Renal pelvis (tissue), 12 donors: ENCODE measurements at places on chromosomes 3 and 15. TPM values are rescaled to one million over a fixed set of nuclear protein-coding genes. Genes with fewer than 3 reads are reported as not detected.
A peak's percentile ranks its signal among the peaks of the same experiment; 100 is the strongest.

GRCh38 chr15:40474581-40474980, 3.8 kb downstream of the CHST14 start:
- DNase-seq = no peak

GRCh38 chr3:25823314-25823713, 33.4 kb downstream of the OXSM start:
- DNase-seq = no peak

DNA sequence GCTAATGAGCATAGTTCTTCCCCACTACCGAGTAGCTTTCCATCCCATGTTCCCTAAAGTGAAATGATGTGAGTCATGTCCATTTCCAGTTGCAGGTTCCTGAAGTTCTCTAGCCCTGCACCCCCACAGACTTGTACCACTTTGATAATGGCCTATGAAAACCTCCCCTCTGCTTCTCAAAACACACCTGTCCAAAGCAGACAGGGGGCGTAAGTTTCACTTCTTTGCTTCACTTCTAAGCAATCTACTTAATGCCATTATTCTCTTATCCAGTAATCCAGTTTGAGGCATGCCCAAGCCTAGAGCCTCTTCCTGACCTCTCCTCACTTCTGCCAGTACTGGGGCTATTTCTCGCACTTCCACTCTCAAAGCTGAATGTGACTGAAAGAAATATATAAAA, 305.1 kb downstream of the IGSF11 start:
- DNase-seq = no peak

DNA sequence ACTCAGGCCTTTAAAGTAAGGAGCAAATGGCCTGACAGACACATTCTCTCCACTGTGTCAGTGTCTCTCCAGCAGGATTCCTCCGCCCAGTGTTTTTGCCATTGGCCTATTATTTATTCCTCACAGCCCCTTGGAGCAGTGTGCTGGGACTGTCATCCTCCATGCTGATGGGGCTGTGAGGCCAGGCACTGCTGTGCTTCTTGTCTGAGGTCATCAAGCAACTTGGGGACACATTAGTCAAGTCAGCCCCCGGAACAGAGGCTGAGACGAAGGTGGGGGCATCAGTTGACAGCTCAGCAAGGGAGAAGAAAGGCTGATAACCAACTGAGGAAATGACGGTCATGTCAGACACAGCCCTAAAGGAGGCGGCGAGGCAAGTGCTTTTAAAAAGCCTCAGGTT, 67.4 kb downstream of the XXYLT1 start:
- DNase-seq = no peak

Gene FSIP1
- polyA plus RNA-seq = 1.6 TPM

Gene STRC
- 0.63 TPM for polyA plus RNA-seq

DNA sequence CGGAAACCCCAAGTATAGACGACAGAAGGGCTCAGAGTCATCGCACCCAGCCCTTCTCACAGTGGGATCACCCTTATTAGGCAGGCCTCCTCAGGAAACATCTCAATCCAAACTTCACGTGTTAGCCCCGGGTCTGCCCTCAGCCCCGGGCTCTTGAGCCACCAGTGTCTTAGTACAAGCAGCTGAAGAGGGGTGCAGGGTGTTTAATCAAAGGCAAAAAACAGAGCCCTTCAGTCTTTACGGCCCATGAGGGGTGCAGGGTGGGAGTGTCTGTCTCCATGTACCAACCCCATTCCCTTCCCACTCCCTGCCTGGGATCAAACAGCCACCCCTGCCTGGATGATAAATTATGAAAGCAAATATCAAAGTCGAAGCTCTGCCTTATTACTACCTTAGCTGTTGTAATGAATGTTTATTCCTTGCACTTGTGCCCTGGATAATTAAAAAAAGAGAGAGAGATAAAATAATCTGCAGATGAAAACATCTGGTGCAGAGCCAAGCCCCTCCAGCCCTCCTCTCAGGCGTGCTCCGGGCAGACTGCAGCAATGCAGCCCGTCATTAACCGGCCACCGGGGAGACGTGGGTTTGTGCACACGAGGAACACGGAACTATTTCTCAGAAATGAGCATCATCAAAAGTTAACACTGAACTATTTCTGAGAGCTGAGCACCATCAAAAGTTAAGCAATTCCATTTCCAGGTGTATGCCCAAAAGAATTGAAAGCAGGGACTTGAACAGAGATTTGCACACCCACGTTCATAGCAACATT, 64.5 kb downstream of the ADAMTS17 start:
- DNase-seq = no peak

Gene SCG5
- polyA plus RNA-seq = 26.1 TPM

DNA sequence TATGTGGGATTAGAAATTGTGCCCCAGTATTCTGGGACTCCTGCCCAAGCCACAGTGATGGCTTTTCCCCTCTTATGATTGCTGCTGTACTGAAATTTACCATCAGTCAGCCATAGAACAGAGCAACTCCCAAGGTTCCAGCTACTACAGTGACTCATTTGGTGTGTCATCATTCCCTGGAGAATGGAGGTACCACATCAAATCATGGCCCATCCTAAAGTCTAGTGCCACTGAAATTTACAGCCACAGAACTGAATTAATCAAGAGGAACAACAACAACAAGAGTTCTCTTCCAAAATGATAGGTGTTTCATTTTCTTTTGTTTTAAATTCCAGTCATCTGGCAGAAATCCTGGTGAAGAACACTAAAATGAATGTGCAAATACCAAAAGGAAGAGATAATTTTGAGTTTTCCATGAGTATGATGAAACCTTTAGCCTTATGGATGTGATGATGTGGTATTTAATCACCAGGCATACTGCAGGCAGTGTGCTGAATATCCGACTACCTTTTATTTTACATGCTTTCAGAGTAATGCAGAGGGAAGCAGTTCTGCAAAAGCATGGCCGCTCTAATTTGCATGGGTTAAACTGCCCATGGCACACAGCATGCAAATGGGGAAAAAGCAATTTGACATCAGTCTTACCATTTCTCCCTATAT, 75.6 kb upstream of the SLC2A2 start:
- DNase-seq = no peak

Gene PATL2
- 1.3 TPM for polyA plus RNA-seq

DNA sequence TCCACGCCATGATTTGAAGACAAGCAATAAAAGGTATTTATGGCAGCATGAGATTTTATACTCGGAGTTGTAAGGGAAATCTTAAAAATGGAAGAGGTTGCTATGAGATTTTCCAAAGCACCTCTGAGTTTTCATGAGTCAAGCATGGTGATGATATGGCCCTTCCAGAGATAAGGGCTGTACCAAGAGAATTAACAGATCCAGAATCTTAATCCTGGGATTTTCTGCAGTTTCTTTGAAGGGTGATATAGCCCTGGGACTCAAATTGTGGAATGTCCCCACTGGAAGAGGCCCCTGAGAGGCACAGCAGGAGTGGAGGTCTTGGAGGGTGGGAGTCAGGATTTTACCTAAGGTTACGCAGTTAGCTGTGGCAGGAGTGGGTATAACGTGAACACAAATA, 243.3 kb downstream of the ZNF621 start:
- DNase-seq = no peak

Gene MBD4
- polyA plus RNA-seq = 41.8 TPM

DNA sequence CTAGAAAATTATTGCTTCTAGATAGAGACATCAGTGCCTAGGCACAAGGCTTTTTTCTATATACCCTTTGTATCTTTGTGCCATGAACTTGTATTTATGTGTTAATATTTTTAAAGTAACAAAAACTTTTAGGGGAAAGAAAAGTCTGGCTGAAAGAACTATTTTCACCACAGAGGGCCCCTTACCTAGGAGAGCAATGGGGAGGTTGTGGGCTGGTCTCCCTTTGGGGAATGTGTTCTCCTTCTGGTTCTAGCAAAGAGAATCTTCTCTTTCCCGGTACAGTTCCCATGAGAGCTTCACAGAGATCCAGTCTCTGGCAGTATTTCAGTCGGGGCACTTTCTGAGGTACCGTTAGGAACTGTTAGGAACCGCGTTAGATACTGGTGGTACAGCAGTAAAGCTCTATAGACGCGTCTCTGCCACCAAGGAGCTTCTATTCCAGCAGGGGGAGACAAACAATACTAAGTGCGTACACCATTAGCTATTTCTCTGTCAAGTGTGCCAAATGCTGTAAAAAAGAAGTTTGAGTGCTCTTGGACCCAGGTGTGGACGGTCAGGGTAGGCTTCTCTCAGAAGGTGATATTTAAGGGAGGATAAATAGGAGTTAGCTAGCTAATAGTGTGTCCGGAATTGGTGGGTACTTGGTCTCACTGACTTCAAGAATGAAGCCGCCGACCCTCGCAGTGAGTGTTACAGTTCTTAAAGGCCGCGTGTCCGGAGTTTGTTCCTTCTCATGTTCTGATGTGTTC, 4.6 kb upstream of the EPB42 start:
- peak; percentile 55 for DNase-seq

GRCh38 chr3:116425126-116425525, 20.2 kb downstream of the LSAMP start:
- DNase-seq = no peak

GRCh38 chr3:151362751-151363174, 21.8 kb downstream of the P2RY12 start:
- no peak for DNase-seq

Gene TTC23
- 27.8 TPM for polyA plus RNA-seq

Gene CLRN1
- polyA plus RNA-seq = not detected

Gene SLC22A13
- polyA plus RNA-seq = 6.1 TPM

GRCh38 chr3:140013220-140013619, 78.2 kb downstream of the CLSTN2 start:
- no peak for DNase-seq

DNA sequence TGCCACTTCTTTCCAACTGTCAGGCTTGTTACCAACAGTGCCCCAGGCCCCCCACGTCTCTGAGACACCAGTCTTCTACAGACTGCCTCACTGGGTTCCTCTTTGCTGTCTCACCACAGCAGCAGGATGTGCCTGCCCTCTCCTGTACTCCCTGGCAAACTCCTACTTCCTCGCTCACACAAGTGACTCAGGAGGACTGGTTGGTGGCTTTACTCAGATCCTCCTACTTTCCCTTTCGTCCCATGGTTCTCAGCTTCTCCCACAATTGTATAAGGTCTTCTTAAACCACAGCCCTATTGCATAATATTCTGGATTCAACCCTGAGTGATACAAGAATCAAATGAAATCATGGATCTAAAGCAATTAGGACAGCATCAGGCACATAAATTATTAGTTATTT, 246.6 kb upstream of the PROK2 start:
- DNase-seq = no peak

Gene P2RY1
- 3.0 TPM for polyA plus RNA-seq

GRCh38 chr3:136291302-136291701, 41.2 kb downstream of the PCCB start:
- no peak for DNase-seq

DNA sequence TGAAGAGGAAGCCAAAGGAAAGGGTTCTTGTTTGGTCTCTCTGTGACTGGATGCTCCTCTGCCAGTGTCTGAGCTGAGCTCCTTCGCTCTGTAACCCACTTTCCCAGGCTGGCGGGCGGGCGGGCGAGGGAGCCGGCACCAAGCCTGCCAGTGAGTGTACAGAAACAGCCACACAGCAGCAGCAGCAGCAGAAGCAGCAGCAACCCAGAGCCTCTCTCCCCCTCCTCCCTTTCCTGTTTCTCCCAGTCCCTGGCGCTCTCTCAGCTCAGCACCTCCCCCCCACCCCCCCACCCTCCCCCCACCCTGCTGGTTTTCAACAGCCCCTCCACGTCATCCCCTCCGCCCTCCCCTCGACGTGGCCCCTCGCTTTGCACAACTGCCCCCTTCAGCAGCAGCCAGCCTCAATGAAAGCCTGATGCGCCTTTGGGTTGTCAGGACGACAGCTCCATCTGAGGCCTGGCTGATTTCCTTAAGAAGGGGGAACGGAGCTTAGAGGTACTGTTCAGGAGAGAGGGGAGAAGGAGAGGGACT, at the start of gene LSAMP:
LSAMP (minus strand) TSS at position 177 of the 531 bp plus-strand sequence.
- DNase-seq = peak; percentile 40

DNA sequence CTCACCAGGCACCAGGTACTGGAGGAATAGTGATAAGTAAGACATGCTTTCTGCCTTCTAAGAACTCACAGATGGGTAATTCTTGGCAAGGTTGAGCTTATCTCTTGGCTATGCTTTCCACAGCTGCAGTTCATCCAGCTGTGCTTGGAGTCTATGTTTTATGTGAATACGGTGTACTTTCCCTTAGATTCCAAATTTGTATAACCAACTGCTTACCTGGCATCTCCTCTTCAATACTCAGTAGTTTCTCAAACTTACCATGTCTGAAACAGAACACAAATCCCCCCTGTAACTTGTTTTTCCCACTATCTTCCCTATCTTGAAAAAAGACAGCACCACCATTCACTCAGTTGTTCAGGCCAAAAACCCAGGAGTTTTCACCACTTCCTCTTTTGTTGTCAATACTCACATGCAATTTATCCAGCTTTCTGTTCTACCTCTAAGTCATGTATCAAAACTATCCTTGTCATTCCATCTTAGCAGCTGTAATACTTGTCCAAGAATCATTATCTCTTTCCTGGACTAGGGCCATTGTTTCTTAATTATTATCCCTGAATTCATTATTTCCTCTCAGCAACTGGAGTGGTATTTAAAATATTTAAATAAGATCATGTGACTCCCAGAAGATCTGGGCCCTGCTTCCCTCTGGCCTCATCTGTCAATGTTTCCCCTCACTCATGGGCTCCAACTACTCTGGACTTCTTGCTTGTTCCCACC, 32.6 kb downstream of the COL6A5 start:
- no peak for DNase-seq

Gene ITGB5
- 104 TPM for polyA plus RNA-seq

GRCh38 chr3:121819236-121819635, 15.6 kb downstream of the IQCB1 start:
- DNase-seq = no peak
